ENCODE measurements at places on chromosomes 11 and 22.

- no peak for DNase-seq
Measured at GRCh38 chr11:103079833-103080232, 12.1 kb downstream of the DCUN1D5 start.

DNA sequence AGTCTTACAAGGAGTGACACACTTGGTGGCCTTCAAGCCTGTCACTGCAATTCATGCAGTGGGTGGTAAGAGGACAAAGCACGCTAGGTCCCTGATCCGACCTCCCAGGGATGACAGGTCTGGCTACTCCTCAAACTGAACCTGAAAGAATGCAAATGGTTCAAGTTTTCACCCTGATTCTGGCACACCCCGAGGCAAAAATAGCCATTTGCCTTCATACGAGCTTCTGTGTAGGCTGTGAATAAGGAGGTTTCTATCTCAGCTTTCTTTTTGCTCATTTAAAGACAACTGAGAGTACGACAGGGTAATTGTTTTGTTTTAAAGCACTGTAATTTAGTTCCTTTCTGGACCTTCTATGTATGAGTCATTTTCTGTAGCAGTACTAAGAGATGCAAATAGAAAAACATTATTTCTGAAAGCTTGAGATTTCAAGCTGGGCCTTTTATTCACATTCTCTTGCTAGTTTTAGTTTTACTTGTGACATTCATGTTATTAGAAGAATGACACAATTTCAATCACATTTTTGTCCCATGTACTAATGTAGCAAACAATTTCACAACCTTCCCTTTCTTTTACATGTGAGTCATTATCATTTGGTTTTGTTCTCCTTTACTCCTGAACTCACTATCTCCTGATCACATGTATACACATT, 56.6 kb upstream of the FDX1 start:
- DNase-seq, result no peak

DNA sequence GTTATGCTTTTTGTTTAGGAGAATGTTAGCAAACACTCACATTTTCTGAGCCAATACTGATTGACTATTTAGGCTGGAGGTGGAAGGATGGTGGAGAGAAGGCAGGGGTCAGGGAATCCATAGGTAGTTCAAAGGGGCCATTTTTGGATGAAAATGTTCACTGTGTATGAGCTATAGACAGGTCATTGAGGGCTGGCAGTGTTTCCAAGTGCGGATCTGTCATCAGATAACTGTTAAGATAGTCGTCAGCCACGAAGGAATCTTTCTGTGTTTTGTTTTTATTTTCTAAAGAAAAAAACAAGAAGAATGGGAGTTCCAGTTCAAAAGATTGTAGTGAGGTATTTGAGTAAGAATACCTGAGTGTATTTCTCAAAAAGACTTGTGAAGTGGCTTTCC, 3.1 kb downstream of the KCNJ5 start:
- DNase-seq, result no peak

DNA sequence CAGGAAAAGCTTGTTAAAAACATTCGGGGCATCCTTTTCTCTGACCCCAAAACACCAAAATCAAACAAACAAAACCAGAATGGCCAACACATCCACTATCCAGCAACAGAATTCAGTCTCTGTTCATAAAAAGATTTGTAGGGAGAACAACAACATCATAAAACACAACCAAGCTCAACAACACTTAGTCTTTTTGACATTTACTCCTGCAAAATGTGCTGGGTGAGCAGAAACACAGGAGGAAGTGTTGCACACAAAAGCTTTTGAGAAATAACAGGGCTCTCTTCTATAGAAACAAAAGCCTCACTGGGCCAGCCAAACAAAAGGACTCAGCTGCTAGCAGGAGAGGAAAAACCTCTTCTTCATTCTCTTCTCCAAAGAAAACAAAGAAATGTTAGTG, 736.0 kb upstream of the CCDC90B start:
- no peak for DNase-seq

DNA sequence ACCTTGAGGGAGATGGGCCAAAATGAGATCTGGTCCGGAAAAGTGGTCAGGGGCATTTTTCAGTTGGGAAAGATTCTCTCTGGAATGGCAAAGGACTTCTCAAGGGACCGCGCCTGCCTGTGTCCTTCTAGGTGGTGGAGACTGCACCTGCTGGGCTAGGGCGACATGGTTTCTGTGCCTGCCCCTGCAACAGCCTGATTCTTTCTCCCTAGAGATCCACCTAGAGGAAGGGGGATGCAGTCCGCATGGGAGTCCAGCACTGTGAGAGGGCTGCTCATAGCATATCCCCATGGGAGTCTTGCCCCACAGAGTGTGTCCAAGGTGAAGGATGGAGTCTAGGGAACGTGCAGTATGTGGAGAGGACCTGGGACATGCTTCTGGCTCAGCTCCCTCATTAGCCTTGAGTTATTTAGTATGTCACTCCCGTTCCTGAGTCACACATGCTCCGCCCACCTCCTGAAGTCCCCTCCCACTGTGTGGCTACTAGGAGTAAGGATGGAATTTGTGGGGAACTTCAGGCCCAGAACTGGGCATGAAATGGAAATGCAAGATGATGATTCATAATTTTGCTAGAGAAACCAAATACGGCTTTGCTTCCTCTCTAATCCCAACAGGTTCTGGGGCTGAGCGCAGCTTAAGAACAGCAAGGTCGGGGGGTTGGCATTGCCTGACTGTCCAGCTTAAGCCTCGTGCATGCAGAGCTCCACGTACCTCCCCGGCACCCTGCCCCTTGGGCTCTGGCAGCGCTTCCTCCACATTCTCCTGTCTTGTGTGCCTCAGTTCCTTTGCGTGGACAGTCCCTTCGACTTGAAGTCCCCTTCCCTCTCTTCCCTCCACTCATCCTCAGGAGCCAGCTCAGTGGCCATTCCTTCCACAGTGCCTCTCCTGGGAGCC, 35.0 kb downstream of the GRIK4 start:
- DNase-seq, result no peak

DNA sequence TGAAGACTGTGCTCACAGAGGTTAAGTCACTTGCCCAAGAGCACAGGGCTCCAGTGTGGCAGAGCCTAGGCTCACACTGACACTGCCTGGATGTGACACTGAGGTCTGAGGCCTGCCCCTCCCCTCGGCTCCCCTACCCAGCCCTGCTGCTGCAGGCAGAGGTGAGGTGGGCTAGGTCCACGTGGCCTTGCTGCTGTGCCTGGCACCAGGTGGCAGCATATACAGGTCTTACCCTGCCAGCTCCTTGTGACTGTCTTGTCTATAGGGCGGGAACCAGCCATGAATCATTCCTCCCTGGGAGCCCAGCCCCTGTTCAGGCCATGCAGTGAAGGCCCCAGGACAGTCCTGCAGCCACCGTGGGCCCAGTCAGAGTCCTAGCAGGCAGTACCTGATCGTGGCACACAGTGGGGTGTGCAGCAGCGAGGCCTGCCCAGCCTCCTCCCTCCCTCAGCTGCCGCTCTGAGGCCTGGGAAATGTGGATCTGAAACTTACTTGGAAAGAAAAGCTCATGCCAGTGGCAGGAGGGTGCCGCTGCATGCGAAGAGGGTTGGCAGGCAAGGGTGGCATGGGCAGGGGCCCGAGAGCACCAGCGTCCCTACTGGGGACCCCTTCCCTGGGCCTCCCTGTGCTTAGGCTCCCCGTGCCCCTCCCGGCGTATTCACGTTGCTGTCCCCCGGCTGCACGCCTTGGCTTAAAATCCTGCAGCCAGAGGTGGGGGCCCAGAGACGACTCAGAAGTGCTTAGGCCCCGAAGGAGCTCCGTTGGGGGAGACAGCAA, 1.2 kb upstream of the CERK start:
- DNase-seq, result peak; percentile 67

- no peak for DNase-seq
Measured at GRCh38 chr11:45922425-45923082, at the start of gene LARGE2. Gene LARGE2 (plus strand): TSS chr11:45922656. CDS start chr11:45922883, 227 bp downstream.

DNA sequence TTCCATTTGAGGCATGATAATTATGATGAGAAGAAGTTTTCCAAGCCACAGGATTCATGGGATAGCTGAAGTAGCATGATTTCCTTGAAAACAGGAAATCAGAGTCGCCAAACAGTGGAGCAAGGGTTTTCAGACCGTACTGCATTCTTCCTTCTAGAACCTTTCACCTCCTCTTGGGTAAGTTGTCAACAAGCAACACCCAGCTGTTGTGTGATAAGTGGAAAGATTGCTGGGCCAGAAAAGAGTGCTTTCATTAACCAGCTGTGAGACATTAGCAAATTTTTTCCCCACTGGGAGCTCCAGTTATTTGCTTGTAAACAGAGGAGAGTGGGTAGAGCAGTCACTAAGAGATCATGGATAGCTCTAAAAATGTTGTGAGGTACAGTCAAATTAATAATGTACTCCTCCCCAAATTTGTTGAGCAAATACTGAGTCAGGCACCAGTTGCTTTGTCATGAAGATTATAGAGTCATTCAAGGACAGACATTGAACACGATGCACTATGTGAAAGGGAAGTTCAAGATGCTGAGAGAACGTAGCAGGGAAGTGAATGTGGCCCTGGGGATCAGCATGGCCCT, 11.7 kb upstream of the MPEG1 start:
- DNase-seq, result no peak
